Left colon (tissue), 2 donors: ENCODE measurements at places on chromosomes 13 and 19. TPM values are rescaled to one million over a fixed set of nuclear protein-coding genes. Genes with fewer than 3 reads are reported as not detected.

- DNase-seq, result peak; percentile 54
Measured at GRCh38 chr19:4067396-4068046, 822 bp upstream of the ZBTB7A start.

GRCh38 chr13:97023117-97023516 lies 28.8 kb upstream of the OXGR1 start:
- no peak for DNase-seq

DNA sequence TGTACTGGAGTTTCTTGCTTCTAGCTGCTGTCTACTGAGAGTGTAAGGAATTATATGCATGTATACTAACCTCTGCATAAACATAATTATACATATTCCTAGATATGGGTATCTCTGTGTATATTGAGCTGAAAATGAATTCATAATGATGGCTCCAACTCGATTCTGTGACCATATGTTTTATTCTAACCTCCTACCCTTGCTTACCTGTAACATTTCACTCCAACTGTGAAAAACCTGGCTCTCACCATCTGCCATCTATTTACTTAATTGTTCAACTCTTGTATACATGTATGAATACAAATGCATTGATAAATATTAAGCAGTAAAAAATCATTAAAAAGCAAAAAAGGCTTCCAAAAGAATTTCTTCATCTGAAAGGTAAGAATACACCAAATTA lies 1729.5 kb upstream of the SPRY2 start:
- no peak for DNase-seq

DNA sequence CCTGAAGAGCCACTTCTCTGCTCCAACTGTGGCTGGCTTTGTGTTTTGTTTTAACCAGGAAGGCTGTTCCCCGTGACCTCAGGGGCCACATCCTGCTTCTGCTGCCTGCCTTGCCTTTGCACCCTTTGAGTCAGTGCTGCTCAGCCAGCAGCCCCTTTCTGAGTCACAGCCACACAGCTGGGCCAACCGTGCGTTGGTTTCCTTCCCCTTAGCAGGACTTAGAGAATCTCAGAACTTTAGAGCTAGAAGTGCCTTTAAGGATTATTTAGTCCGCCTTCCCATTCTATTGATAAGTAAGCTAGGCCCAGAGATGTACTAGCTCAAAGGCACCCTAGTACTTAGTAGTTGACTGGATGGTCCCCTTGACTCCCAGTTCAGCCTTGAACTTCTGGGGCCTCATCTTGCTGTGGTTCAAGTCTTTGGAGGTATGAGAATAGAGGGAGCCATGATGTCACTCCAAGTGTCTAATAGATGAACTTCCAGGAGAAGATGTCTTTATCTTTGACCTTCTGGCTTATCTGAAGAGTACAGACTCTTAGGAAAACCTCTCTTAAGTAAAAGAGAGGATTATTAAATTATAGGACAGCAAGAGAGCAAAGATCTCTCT lies 8.0 kb downstream of the RGCC start:
- DNase-seq, result peak; percentile 54

The DUXA gene
- total RNA-seq, result not detected

- DNase-seq, result no peak
Measured at GRCh38 chr19:46497773-46498172, 2.1 kb upstream of the PNMA8B start.

The ZNF559 gene
- 3.6 TPM for total RNA-seq

The TEX101 gene
- total RNA-seq, result 0.27 TPM

The BEST2 gene
- 139 TPM for total RNA-seq
